ENCODE measurements at places on chromosomes 6 and 20.

DNA sequence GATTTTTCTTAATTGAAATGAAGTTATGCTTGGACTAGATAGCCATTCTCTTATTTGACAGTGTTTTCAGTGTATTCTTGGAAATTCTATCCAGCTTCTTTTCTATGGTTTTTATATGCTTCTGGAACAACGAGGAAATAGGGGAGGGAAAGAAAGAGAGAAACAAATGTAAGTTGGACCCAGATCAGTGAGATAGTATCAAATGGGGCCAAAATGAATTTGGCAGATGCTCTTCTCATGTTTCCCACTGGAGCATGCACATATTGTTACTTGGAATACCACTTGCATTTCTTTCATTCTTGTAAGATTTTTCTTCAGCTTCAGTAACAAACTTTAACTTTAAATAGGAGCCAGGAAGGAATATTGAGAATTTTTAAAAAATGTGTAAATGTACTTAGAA is 312.3 kb downstream of the PRL start:
- DNase-seq: no peak

DNA sequence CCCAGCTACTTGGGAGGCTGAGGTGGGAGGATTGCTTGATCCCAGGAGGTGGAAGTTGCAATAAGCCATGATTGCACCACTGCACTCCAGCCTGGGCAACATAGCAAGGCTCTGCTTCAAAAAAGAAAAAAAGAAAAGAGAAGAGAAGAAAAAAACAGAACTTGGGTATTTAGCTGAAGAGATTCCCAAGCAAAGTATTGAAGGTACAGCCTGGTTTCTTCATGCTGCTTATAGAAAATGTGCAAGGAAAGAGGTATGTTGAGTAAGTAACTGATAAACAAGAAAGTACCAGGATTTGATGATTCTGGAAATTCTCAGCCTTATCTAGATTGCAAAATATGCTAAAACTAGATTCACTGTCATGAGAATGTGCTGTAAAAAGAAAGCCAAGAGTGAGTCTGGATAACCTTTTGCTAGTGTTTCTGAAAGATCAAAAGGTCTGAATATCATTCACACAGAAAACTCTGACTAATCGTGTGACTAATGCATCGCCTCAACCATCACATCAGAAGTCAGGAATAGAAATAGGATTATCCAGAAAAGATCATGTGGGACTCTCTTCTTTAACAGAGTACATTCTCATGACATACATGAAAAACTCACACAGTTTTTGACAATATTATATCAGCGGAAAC is 32.4 kb upstream of the NOP56 start:
- peak; percentile 11 for DNase-seq

DNA sequence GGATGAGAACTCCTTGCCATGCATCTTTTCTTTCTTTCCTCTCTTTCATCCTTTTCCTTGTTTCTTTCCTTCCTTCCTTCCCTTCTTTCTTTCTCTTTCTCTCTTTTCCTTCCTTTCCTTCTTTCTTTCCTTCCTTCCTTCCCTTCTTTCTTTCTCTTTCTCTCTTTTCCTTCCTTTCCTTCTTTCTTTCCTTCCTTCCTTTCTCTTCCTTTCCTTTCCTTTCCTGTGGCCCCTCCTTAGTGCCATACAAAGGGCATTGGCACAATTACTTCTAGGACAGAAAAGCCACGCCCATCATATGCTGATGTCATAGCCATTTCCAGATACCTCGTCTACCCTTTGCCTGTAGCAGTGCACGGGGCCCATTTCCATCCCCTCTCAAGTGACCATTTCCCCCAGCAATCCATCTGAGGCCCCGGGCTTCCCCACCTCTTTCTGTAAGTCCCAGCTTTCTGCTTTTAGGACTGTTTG is 2.2 kb upstream of the CENPB start:
- DNase-seq: peak; percentile 41

DNA sequence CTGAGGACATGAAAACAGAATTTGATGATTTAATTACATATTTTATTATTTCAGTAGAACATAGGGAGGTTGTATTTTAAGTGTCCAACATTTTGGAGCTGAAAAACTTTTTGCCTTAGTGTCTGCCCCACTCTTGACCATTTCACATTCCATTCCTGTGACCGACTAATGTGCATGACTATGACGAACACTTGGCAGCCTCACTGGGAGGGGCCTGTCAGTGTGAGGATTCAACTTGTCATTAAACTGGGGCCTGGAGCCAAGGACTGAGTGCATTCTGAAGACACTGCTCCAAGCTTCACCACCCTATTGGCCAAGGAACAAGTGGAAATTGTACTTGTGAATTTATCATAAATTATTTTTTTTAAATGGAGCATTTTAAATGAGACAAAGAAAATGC is 661.3 kb downstream of the BCKDHB start:
- peak; percentile 91 for DNase-seq

DNA sequence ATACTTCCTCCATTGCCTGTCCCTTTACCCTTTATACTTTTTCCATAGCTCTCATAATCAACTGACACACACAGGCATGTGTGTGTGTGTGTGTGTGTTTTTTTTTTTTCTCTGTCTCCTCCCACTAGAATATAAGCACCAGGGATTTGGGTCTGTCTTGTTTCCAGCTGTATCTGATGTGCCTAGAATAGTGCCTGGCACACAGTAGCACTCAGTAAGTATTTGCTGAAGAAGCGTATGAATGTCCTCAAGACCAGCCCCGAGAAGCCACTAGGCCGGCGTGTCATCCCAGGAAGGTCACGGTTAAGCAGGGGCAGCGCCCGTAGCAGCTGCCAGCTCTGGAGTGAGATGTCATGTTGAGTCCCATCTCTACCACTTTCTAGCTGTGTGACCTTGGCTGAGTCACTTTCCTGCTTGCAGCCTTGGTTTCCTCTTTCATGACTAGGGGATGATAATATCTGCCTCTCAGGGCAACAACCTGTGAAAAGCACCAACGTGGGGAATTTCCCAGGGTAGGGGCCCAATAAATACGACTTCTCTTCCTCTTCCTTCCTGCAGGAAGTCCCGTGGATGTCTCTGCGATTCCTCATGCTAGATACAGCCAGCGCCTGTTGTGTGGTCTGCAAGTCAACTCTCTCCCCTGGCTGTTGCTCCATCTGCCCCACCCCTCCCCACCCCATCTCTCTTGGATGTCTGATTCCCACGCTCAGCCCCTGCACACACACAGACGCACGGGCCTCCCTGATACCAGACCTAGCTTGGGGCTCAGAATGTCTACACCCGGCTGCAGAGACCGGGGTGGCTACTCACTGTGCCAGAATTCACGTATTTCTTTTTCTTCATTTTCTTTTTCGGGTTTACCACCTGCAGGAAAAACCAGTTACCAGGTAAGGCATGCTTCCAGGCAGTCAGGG is 58.1 kb downstream of the RAB44 start:
- peak; percentile 90 for DNase-seq

Data from Daoy (cell line).